ENCODE measurements at places on chromosomes 11 and 22.

GRCh38 chr11:103396237-103396636, 287.0 kb downstream of the DYNC2H1 start:
- DNase-seq: no peak

- no peak for DNase-seq
Observed at GRCh38 chr11:118883368-118884071, at the start of gene CXCR5. TSS of gene CXCR5 (plus strand) at chr11:118883892. CDS start at chr11:118883942, 50 bp downstream.

DNA sequence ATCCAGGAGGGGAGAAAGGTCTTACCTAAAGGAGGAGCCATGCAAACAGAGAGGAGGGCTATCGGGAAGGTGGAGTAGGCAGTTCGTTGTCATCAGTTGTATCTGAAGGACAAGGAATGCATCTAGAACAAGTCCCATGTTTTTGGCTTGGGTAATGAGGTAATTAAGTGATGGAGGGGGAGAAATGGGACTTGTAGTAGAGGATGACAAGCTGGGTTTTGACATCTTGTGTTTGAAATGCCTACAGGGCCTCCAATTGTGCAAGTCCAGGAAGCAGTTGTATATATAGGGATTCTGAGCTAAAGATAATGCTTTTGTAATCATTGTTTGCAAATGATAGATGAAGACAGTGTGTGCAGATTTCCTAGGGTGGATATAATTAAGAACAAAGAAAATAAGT, 622.8 kb downstream of the NTM start:
- no peak for DNase-seq

- DNase-seq: no peak
Observed at GRCh38 chr11:116427903-116428637, 344.7 kb downstream of the BUD13 start.

GRCh38 chr11:100459811-100460210, 227.3 kb upstream of the ARHGAP42 start:
- DNase-seq: no peak

DNA sequence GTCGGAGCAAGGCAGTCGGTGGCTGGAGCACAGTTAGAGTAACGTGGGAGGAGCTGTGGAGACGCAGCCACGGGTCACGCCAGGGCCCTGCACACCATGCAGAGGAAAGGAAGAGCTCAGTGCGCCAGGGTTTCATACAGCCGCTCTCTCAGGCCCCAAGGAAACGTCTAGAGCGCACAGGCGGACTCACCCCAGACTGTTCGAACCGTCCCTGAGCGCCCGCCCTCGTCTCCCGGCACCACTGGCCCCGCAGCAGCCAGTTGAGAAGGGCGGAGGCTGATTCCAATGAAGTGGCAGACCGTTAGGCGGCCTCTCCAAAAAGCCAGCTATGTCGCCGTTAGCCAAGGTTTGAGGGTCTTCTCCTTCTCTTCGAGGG, 483 bp upstream of the HYLS1 start:
- DNase-seq: no peak

- DNase-seq: no peak
Observed at GRCh38 chr11:78364128-78364751, 53.4 kb downstream of the GAB2 start.

DNA sequence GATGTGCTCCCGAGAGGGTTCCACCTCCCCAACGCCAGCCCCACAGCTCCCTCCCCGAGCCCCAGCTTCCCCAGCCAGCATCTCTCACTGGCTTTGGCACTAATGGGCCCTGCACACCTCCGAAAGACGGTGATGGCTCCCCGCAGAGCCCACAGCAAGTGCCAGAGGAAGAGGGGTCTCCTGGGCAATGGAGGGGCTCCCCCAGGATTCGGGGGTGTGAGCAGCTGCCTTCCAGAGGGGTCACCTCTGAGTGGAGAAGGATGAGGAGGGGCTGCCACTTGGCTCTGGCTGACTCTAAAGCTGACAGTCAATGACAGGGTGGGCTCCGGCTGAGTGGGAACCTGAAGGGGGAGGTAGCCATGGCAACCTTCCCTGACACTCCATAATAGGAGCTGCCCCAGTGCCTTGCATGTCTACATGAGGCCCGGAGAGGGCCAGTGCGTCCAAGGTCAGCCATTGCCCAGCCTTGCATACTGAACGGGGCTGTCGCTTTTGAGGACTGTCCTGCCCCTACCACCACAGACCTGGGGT, 98.6 kb upstream of the SYT13 start:
- no peak for DNase-seq

DNA sequence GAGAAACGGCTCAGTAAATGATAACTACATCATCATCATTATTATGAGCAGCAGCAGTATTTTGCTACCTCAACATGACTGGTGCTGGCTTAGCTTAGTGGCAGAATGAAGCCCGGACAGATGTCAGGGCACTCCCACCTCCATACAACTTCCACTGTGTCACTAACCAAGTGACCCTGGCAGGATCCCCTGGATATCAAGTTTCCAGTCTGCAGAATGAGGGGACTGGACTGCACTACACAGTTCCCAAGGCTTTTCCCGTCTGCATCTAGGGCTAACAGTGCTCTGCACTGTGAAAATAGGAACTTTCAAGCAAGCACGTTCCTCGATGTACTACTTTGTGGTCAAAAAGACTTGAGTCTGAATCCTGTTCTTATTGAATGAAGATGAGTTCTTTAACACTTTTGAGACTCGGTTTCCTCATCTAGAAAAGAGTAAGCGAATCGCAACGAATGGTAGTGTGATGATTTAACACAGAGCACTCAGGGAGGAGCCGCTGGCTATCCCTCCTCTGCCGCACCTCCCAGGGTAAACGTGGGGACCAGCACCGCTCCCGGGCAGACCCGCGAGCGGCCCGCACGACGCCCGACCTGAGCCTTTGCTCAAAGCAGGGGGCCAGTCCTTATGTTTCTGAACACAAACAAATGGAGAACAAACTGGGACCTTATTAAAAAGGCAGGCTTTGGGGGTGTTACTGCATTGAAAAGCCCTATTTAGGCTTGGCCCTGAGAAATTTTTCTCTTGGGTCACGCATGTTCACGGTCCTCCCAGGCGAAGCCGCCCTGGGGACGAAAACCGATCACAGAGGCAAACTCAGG, 910 bp downstream of the CLTCL1 start:
- DNase-seq: no peak

DNA sequence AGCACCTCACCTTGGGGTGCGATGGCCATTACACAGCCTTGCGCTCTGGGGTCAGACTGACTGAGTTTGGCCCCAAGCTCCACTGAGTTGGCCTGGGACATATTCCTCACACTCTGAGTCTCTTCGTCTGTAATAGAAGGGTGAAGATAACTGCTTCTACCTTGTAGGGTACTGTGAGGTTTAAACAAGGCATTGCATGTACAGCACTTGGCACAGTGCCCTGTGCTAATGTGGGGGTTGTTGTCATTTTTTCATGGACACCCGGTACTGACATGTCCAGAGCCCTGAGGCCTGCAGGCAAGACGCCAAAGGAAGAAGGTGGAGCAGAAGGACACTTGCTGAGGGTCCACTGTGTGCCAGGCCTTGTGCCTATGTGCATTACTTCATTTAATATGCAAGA, 50.7 kb downstream of the OTOG start:
- DNase-seq: no peak

- DNase-seq: no peak
Observed at GRCh38 chr11:11155962-11156815, 196.9 kb downstream of the CSNK2A3 start.

GRCh38 chr11:114078423-114078822, 18.9 kb downstream of the ZBTB16 start:
- no peak for DNase-seq

GRCh38 chr11:76578654-76579055, 91.9 kb downstream of the LRRC32 start:
- no peak for DNase-seq

DNA sequence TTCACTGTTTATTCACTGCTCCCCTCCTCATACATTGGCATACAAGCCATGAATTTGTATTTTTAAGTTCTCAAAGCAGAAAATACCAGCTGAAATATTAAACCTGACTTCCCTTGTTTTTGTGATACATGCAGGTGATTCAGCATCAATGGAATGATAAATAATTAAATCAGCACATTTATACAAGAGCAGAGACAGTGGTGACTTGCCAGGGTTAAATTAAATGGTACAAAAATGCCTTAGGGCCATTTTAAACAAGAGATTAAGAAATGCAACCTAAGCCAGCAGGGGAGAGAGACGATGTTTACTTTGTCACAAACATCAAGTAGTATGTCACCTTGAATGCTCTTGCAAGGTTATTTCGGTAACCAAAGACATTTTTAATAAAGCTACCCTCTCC, 95.9 kb upstream of the DDI1 start:
- no peak for DNase-seq

DNA sequence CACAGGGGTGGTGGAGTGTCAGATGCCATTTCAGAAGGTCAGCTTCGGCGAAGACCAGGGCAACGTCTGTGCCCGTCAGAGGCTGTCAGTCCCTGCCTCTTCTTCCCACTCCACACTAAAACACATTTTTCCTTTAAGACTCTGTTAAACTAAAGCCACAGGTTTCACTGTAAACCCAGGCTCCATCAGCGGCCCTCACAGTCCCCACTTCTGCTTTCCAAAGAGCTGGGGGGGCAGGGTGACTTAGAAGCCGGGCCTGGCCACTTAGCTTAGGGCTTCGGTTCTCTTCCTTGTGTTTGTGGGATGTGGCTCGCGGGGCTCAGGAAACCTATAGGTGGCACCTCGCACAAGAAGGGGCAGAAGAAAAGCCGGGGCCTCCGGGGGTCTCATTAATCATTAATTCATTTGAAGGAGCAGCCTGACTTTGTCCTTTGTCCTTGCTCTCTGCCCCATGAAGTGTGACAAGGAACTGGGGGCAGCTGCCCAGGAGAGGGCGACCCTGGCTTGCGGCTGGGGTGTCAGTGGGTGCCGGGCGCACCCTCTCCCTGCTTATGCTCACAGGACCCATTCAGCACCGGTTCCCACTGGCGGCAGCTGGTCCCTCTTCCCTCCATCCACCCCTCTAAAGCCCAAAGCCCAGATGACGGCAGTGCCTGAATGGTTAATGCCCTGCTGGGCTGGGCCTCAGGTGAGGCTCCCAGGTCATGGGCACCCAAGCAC, 4.1 kb downstream of the SLC25A45 start:
- DNase-seq: no peak

GRCh38 chr22:20437613-20438426, at the start of gene SCARF2:
TSS of gene SCARF2 (minus strand) at chr22:20437825. CDS start at chr22:20437754, 71 bp downstream.
- no peak for DNase-seq

GRCh38 chr11:117375960-117376359, 48.3 kb downstream of the CEP164 start:
- no peak for DNase-seq

DNA sequence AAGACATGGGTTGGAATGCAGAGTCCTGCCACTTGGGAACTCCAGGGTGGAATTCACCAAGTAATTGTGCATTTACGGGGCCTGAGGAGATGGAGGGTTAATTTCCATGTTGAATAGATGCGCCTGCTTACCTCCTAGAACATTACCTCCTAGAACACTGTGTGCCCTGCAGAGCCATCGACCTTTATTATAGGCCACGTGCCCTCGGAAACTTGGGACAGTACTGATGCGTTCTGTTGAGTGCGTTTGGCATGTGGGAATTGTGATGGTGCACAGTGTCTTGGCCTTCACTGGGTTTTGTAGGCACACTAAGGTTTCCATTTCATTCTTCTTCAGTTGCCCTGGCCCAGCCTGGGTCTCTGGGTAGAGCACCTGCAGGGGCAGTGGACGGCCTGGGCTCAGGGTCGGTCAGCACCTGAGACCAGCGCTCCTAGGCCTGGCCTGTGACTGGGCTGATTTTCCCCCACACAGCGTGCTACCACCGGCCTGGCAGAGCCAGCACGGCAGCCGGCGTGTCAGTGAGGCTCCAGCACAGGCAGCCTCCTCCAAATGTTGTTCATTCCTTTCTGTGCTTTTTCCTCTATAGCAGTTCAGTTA, 12.7 kb downstream of the TRMU start:
- no peak for DNase-seq

DNA sequence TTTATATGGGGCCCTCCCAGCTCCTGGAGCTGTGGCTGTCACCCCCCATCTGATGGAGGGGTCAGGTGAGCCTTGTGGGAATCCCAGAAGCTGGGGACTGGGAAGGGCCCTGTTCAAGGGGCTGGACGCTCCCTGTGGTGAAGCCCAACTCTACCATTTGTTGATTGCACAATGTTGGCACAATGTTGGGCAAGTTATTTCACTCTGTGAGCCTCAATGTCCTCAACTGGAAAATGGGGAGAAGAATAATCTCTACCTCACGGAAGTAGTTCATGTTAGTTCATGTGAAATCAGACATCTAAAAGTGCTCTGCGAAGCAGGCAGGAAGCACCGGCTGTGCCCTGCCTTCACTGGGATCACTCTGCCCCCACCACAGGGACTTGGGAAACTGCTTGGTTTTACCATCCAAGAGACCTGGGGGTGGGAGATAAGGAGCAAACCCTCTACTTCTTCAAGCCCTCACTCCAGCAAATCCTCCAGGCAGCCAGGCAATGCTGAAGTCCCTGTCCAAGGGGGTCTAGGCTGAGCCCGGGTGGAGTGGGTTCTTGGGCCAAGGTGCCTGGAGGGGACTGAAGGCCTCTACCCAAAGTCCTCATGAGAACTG, 715 bp upstream of the PRR5 start:
- DNase-seq: no peak

DNA sequence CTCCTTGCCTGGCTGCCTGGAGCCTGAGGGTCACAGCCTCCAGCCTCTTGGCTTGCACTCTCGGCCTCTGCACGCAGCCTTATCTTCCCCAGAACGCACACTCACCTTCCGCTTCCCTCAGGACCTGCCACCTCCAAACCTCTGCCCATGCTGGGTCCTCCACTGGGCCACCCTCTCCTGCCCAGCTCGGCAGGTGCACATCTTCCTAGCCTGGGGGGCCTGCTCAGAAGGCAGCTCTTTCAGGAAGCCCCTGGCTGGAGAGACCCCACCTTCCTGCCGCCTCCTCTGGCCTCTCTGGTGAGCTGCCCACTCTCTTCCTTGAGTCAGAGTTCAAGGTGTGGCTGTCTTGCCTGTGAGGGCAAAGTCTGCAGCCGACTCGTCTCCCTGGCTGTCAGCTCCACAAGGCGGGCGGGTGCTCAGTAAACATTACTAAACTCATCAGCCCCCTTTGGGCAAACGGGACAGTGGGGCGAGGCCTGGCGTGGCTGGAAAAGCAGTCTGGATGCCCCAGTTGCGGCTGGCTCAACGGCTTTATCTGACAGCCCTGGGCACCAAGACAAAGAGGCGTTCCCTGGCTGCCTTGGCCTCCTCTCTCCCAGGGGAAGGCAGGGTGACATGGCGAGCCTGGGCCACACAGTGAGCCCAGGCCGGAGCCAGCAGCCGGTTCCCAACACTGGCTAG, 1.7 kb upstream of the LINC01488 start:
- no peak for DNase-seq

DNA sequence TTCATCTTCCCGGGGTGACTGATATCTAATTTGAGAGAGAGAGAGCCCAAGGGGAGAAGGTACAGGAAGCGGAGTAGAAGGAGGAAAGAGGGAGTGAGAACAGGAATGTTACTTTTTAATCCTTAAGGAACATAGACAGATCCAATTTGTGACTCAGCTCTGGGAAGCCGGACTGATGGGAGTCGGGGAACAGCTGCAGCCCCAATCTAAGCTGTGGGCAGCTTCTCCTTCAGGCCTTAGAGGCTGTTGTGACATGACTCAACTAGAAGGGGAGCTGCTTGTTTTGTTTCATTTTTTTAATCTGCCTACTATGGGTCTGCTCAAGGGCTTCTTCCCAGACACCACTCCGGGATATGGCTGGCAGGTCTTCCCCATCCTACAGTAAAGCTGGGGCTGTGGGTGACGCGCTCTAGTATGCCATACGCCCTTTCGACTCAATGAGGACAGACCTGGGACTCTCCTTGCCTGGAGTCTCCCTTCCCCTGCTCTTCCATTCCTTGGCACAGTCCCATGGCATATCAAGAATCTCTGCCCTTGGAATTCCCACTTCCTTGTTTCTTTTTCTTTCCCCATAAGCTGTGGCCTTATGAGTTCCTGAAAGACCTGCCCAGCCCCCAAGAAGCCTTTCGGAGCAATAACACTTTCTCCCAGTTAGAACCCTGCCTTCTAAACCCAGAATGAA, 103.3 kb upstream of the AKIP1 start:
- DNase-seq: no peak

Data from activated CD8-positive, alpha-beta memory T cell treated with anti-CD3 and anti-CD28 coated beads for 1 hour (primary cell).